ENCODE measurements at places on chromosomes 12 and 14. TPM values are rescaled to one million over a fixed set of nuclear protein-coding genes. Genes with fewer than 3 reads are reported as not detected.

Gene HHIPL1
- 1.4 TPM for total RNA-seq

Gene PMEL
- total RNA-seq, result 0.63 TPM

Gene ZBTB42
- total RNA-seq, result 5.4 TPM

Gene CLEC4E
- total RNA-seq, result not detected

Gene STXBP6
- 34.5 TPM for total RNA-seq

Gene ST8SIA1
- 0.13 TPM for total RNA-seq

Gene GUCY2C
- total RNA-seq, result not detected

Gene ANG
- total RNA-seq, result 5.6 TPM

Gene CHST11
- 2.7 TPM for total RNA-seq

Gene ITGB7
- not detected for total RNA-seq

Gene ALKBH2
- 4.3 TPM for total RNA-seq

Gene PPP4R4
- not detected for total RNA-seq

Gene SLC6A13
- total RNA-seq, result not detected

Gene RACGAP1
- total RNA-seq, result 35.8 TPM

Gene GALNT16
- 0.13 TPM for total RNA-seq

Gene MIP
- 0.26 TPM for total RNA-seq

Gene SAMD15
- 0.38 TPM for total RNA-seq

Gene ACRBP
- total RNA-seq, result 0.51 TPM

Gene PKP2
- total RNA-seq, result 1.3 TPM

Gene STRN3
- total RNA-seq, result 43.2 TPM

Gene RD3L
- total RNA-seq, result not detected

Gene LGALS3
- 98.5 TPM for total RNA-seq

Gene IFI27L1
- total RNA-seq, result 13.0 TPM

Gene FBLN5
- 0.26 TPM for total RNA-seq

Gene GYS2
- not detected for total RNA-seq

Gene A2M
- 24.3 TPM for total RNA-seq

Gene STAT2
- 44.3 TPM for total RNA-seq

Gene HOXC13
- not detected for total RNA-seq

Gene MYO1H
- total RNA-seq, result not detected

Gene USP5
- total RNA-seq, result 82.5 TPM

Gene GPR68
- 0.90 TPM for total RNA-seq

All from dermis microvascular lymphatic vessel endothelial cell (primary cell).